NCI-H1930 (cell line): ENCODE measurements at places on chromosomes 7 and 10.

DNA sequence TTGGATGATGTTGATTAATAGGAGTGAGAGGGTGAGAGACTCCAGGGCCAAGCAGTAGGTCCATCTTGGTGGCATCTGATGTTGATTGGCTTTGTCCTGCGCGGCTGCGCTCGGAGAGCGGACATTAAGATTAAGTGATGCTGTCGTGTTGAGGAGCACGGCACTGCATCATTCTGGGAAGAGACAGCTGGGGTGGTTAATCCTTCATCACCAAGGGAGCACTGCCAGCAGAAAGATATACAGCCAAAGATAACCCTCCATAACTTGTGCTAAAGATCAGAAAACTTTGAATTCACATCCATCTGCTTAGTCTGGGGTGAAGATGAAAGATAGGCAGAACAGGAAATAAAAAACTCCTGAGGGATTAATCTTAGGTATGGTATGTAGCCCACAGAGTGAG is 208.3 kb downstream of the LRMDA start:
- DNase-seq, result no peak

GRCh38 chr10:101769541-101770180 is 6.3 kb downstream of the FGF8 start:
- DNase-seq, result no peak

DNA sequence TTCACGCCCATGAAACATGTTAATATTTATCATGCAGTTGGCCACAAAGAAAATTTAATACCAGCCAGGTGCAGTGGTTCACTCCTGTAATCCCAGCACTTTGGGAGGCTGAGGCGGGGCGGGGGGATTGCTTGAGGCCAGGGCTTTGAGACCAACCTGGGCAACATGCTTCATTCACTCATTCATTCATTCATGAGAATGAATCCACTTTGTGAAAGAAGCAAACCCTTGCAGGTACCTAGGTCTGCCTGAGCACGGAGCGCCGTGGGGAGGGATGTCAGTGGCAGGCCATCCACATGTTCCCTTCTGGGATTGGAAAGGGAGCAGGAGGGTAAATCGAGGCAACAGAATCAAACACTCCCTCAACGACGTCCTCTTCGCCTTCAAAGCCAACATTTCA is 4.7 kb downstream of the ANXA11 start:
- DNase-seq, result no peak

DNA sequence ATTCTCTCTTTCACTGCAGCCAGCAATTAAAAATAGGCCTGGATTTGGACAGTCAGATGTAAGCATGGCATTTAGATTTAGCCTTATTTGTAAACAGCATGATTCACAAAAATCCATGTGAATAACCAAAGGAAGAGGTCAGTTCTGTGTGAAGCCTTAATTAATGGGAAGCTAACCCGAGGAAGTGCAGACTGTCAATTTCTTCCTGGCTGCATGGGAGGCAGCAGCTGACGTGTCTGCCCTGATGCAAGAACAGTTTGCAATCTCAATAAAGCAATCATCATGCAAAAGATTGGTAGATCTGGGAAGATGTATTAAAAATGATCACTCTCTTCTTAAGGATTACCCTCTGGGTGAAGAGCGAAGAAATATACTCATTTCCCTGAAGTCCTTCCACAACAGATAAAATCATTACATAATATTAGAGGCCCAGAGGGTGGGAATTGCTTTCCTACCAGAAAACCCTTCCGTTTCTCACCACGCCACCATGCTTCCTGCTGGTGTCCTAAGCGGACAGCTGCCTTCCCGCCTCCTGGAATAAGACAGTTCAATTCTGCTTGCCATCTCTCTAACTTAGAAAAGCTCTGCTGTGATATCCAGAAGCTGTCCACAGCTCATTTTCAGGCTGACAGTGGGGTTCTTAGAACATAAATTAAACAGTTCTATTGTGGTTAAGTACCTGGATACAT is 526.7 kb upstream of the NRP1 start:
- DNase-seq, result no peak

DNA sequence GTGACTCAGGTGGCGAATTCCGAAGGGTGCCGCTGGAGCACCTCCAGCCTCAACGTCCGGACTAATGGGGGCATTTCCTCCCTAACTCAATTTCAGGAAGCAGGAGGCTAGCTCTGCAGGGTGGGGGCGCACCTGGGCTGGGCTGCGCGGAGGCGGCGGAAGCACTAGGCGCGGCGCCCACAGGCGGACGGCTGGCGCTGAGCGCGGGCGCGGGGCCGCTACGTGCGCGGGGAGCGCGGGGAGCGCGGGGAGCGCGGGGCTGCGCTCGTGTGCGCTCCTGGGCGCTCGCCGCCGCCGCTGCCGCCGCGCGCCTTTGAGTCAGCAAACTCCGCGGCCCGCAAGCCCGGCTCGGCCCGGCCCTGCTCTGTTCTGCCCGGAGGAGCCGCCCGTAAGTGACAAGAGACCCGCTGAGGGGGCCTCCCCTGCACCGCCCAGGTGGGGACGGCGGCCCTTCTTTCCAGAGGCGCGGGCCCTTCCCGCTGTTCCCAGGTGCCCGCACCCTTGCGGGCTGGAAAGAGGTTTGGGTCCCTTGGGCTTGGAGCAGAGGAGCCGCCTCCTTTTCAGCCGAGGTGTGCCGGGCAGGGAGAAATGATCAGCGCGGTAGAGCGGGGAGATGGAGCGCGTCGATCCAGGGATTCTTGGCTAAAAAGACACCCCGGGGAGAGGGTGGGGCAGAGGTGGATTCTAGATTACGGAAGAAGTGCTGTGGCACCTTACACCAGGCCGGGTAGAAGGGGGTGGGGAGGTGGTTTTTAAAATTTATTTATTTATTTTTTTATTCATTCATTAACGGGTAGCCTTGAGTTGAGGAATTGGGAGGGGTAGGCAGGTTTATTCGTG is at the start of gene SNX10:
Gene SNX10 (plus strand): TSS at position 164 of the 840 bp plus-strand sequence. CDS start 54,581 bp downstream, outside the sequence.
- peak; percentile 80 for DNase-seq

GRCh38 chr10:45466784-45467183 is 92.8 kb downstream of the ALOX5 start:
- DNase-seq, result no peak

DNA sequence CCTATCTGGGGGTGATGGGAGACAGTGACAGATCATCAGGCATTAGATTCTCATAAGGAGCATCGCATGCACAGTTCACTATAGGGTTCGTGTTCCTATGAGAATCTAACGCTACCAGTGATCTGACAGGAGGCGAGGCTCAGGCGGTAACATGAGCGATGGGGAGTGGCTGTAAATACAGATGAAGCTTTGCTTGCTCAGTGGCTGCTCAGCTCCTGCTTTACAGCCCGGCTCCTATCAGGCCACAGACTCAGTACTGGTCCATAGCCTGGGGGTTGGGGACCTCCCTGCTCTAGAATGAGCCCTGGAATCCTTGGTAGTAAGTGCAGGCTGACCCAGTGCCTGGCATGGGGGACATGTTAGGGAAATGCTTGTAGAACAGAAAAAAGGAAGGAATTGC is 426.0 kb downstream of the TYW1 start:
- no peak for DNase-seq
